Sciatic nerve (tissue), 2 donors: ENCODE measurements at places on chromosomes 13 and 19.

- no peak for DNase-seq
Measured at GRCh38 chr19:35929876-35930275, 6.3 kb upstream of the LRFN3 start.

DNA sequence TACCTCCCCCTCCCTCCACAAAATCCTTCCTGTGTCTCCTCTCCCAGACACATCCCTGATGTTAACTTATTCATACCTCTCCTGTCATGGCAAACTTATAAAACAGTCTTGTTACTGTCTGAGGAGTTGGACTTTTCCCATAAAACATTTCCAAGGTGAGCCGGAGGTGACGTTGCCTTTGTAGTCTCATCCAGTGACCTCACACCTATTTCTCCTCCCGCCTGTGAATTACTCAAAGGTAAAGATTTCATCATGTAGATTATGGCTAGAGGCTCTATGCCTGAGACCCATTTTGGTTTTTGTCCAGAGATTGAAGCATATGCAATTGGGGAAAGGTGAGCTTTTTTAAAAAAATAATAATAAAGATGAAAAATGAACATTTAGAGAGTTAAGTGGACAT is 529.0 kb downstream of the MYO16 start:
- no peak for DNase-seq

- DNase-seq: no peak
Measured at GRCh38 chr13:44746690-44747089, 170.6 kb upstream of the TSC22D1 start.

DNA sequence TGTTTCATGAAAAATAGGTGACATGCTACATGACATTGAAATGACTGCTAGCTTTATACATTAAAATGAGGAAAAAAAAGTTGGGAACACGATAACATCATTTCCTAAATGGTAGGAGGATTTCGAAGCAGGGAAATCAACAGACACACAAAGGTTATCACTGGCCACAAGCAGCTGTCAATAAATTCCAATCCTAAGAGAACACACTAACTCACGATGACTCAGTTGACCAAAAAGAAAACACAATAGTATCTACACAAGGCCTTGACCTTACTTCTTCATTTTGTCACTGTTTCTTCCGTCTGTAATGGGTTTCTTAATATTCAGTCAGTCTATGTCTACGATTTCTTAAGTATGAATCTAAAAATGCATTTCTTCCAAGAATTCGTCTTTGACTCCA is 36.5 kb downstream of the STARD13 start:
- no peak for DNase-seq

DNA sequence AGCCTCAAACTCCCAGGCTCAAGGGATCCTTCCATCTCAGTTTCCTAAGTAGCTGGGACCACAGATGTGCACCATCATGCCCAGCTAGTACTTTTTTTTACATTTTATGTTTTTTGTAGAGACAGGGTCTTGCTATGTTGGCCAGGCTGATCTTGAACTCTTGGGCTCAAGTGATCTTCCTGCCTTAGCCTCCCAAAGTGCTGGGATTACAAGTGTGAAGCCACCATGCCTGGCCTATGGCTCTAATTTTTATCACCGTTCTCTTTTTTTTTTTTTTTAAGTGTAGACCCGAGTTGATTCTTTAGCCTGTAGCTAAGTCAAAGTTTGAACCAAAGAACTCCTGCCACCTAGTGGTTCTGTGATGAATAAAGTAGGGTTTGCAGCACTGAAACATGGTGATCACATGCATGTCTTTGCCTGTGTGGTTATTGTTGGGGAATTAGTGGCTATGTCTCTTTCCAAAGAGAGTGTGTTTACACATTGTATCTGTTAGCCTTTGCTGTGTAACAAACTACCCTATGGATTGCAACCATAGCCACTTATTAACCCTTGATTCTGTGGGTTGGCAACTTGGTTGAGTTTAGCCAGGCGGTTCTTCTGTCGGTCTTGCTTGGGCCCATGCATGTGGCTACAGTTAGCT is 11.6 kb downstream of the NFILZ start:
- no peak for DNase-seq

DNA sequence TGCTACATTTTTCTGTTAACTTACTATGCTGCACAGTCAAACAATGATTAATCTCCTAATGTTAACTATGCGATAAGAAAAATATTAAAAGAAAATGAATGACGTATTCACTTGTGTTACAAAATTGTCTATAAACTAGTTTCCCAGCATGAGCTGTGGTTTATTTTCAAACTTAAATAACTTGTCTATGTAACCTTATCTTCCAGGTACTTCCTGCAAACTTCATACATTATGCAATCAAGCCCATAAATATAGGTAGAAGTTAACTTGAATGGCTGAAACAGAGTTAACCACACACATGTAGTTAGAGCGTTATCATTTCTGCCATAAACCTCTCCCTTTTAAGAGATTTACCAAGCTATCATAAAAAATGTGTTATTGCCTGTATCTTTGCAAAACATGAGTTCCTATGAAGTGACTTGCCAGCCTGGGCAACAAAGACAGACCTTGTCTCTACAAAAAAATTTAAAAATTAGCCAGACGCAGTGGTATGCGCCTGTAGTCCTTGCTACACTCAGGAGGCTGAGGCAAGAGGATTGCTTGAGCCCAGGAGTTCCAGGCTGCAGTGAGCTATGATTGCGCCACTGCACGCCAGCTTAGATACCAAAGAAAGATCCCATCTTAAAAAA is 17.7 kb upstream of the KLF5 start:
- no peak for DNase-seq
